ENCODE measurements at places on chromosomes 4 and X.

- no peak for DNase-seq
Measured at GRCh38 chr4:141132709-141133145, 542 bp downstream of the RNF150 start.

DNA sequence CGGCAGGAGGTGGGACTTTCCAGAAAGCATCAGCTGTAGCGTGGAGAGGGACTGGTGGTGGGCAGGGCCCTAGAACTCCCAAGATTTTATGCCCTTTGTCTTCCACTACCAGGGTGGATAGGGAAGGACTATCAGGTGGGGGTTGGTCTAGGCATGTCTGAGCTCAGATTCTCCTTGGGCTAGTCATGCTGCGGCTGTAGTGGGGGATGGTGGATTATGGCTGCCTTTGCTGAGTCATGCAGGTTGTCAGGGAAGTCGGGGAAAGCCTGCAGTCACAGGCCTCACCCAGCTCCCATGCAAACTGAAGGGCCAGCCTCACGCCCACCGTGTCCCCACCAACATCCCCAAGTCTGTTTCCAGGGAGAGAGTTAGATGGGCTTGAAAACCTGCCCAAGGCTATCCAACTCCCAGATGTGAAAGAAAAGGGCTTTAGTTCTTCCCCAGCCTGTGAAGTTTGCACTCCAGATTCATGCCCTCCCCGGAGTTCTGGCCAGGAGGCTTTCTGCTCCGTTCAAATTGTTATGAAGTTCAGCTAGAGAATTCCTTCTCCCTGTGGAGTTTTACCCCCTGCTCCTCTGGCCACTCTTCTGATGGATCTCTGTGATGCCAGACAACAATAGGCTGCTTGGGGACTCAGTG is 13.4 kb upstream of the MEPE start:
- DNase-seq = no peak

DNA sequence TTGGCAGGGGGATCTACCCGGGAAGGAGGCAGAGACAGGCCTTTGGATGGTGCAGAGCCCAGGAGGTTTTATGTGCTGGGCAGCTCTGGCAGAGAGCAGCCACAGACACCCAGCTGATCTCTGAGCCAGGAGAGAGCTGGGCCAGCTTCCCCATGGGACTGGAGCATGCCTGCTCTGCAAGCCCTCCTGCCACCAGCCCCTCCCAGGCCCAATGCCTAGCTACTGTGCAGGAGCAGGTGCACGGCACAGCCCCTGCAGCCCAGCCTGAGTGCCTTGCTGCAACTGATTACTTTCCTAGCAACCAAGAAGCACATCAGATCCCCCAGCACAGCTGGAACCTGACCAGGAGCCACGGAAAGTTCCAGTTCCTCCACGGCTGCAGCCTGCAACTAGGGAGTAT is 57.8 kb upstream of the BEND2 start:
- DNase-seq = no peak

GRCh38 chr4:143700046-143700415 is 444 bp downstream of the FREM3 start:
- DNase-seq = no peak

DNA sequence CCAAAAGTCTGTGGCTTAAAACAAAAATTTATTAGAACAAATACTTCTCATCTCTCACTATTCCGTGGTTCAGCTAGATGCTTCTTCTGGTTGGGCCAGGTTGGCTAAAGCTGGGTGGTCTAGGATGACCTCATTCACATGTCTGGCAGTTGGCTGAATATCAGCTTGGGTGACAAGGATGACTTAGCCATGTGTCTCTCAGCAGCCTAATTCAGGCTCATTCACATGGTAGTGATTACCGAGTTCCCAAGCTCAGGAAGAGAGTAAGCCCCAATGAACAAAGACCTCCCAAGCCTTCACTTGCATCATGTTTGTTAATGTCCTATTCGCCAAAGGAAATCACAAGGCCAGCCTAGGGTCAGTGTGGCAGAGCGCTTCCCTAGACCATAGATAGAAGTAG is 119.4 kb downstream of the FANCB start:
- no peak for DNase-seq

- DNase-seq = no peak
Measured at GRCh38 chr4:23937173-23937572, 47.3 kb upstream of the PPARGC1A start.

DNA sequence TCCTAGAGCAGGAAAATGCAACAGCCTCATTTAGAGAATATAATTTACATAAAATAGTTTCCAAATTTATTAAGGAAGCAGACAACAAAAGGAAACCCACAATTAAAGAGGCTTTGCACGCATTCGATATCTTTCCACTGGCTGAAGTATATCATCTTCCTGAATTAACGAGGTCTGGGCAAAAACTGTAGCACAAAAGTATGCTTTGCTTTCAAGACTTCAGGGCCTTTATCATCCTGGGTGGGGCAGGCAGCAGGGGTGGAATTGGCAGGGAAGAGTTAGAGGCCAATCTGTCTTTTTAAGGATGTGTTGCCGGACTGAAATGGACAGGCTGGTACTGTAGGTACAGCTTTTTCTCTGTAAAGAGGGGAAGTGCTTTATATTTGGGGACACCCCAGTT is 17.0 kb upstream of the STX18 start:
- no peak for DNase-seq

GRCh38 chr4:89077761-89078160 is 20.8 kb upstream of the FAM13A start:
- no peak for DNase-seq

DNA sequence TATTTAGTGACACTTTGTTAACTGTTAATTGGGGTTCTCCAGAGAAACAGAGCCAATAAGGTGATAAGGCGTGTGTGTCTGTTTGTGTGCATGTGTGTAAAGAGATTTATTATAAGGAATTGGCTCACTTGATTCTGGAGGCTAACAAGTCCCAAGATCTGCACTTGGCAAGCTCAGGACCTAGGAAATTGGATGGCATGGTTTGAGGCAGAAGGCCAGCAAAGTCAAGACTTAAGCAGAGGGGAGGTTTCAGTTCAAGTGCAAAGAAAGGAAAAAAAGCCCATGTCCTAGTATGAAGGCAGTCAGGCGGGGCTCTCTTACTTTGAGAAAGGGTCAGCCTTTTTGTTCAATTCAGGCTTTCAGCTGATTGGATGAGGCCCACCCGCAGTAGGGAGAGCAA is 314.1 kb downstream of the BMPR1B start:
- no peak for DNase-seq

- no peak for DNase-seq
Measured at GRCh38 chr4:70627620-70628019, 924 bp upstream of the ENAM start.

- DNase-seq = no peak
Measured at GRCh38 chr4:140877781-140878180, 121.6 kb upstream of the TBC1D9 start.

- DNase-seq = no peak
Measured at GRCh38 chr4:1409079-1409478, 2.8 kb upstream of the NKX1-1 start.

GRCh38 chrX:1074755-1075154 is 137.7 kb downstream of the CRLF2 start:
- no peak for DNase-seq

GRCh38 chr4:185457136-185457535 is 14.4 kb downstream of the CCDC110 start:
- DNase-seq = no peak

DNA sequence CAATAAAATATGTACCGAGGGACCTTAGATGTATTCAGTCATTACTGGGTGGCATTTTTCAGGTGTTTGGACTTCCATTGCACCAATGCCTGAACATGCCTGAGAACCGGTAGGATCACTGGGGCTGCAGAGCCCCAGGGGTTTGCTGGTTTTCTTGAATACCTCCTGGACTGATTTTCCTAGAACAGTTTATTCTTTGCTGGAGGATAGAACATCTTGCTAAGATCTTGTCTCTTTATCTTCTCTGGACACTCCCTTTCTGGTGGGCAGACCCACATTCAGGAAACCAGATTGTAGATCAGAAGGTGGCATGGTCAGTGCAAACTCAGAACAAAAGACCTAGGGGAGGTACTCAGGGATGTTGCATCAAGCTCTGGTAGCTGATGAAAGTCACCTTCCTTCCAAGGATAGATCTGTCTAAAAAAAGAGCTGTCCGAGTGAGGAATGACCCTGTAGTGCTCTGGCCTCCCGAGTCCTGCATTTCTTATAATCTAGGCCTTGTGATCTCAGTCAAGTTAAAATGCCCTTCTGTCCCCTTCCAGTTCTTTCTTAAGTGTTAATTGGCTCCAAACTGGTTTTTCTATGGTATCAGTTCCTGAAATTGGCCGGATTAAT is 84.8 kb downstream of the CLDN34 start:
- no peak for DNase-seq

- DNase-seq = no peak
Measured at GRCh38 chr4:84573385-84574068, 9.4 kb upstream of the CDS1 start.
